ENCODE measurements at places on chromosomes 12 and 14.

GRCh38 chr14:89137526-89138163, 279.4 kb downstream of the FOXN3 start:
- no peak for ATAC-seq

DNA sequence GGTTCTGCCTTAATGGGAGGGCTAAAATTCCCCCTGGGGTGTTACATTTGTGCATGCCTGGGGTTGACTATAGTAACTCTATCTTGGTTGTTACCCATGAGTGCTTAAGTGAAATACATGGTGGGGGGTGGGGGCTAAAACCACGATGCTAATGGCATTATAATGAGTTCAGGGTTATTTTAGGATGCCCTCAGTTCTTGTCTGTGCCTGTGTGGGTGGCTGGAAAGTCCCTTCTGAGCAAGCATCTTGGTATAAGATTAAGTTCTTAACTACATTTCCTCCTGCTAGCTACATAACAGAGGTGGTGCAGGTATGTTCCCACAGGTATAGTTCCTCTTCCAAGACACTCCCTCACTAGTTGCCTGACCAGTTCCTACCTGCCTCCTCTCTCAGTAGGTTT, 822.3 kb downstream of the LRFN5 start:
- no peak for ATAC-seq

- ATAC-seq = peak; percentile 85
These were observed 865 bp downstream of the RGS6 start for GRCh38 chr14:71933001-71933587.

DNA sequence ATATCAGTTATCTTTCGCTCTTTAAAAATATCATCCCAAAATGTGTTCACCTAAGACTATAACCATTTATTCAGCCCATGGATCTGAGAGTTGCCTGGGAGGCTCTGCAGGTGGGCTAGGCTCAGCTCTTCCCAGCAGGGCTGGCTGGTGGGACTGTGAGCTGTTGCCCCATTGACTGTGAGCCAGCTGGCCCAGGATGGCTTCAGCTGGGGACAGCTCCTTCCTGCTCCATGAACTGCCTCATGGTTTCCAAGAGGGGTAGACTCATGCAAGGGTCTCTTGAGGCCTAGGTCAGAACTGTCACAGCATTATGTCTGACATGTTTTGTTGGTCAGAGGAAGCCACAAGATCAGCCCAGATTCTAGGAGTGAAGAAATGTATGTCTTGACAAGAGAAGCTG, 114.1 kb upstream of the E2F7 start:
- ATAC-seq = no peak

Measured in activated T-helper 17 cell treated with anti-CD3 and anti-CD28 coated beads, Interleukin-2, amount 50 U/mL, for 72 hours (primary cell).